Transverse colon (tissue), 4 donors: ENCODE measurements at places on chromosomes 1 and 21. TPM values are rescaled to one million over a fixed set of nuclear protein-coding genes. Genes with fewer than 3 reads are reported as not detected.

DNA sequence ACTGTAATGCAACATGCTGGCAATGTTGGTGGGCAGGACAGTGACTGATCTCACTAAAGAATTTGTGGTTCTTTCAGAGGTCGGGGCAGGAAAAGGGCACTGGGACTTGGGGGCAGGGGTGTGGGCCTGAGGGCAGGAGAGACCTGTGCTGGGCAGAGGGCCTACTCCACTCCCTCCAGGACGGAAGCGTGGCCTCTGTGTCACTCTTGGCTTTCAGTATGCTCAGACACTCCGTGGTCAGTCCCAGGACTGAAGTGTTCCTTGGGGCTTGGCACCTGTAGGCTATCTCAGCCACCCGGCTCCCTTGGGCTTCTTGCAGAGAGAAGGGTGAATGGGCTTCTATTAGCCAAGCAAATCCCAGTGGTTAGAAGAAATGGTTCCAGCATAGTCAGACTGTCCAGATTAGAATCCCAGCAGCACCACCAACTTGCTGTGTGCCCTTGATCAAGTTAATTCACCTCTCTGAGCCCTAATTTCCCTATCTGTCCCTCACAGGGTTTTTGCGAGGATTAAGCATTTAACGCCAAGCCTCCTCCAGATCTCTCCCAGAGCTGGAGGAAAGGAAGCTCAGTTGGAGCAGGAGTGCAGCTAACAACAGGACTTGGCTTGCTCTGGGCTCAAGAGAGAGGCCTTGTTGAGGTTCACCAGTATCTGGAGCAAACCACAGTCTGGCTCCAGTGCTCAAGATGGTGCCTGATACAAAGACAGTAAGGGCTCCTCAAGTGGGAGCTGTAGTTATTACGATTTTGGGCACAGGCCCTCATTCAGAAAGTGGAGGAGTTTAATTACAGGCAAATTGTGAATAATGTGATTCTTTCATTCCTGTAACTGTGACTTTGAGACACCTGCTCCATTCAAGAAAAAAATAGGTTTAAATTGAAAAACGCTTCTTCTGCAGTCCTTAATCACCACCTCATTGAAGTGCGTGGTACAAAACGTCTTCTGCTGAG is 57.7 kb upstream of the LRP8 start:
- no peaks in the 10 kb centered on the region for H3K4me1 ChIP-seq
- H3K27me3 ChIP-seq, result no peaks in the 10 kb centered on the region
- H3K27ac ChIP-seq, result no peak overlapping the region
- DNase-seq, result no peak

GRCh38 chr1:175154629-175155472 is 37.7 kb downstream of the KIAA0040 start:
- DNase-seq, result peak; percentile 76
- H3K4me3 ChIP-seq, result no peak overlapping the region
- H3K27ac ChIP-seq, result no peak overlapping the region
- peaks cover 24% of the 10 kb centered on the region for H3K27me3 ChIP-seq
- H3K36me3 ChIP-seq, result no peaks in the 10 kb centered on the region

- H3K4me1 ChIP-seq, result peaks cover 3% of the 10 kb centered on the region
- DNase-seq, result no peak
- H3K36me3 ChIP-seq, result no peaks in the 10 kb centered on the region
- H3K27me3 ChIP-seq, result no peaks in the 10 kb centered on the region
- no peak overlapping the region for H3K4me3 ChIP-seq
These were observed 24.4 kb downstream of the C1orf141 start for GRCh38 chr1:67110352-67110751.

- no peaks in the 10 kb centered on the region for H3K36me3 ChIP-seq
- H3K27ac ChIP-seq, result no peak overlapping the region
- DNase-seq, result no peak
- H3K4me1 ChIP-seq, result no peaks in the 10 kb centered on the region
- no peak overlapping the region for H3K4me3 ChIP-seq
- H3K27me3 ChIP-seq, result no peaks in the 10 kb centered on the region
These were observed 515.6 kb upstream of the ZP4 start for GRCh38 chr1:238406098-238406860.

- no peak overlapping the region for H3K27ac ChIP-seq
- no peaks in the 10 kb centered on the region for H3K36me3 ChIP-seq
- H3K4me1 ChIP-seq, result peaks cover 9% of the 10 kb centered on the region
- H3K27me3 ChIP-seq, result peaks cover 41% of the 10 kb centered on the region
These were observed 14.9 kb upstream of the TTC39A start for GRCh38 chr1:51345300-51345687.

DNA sequence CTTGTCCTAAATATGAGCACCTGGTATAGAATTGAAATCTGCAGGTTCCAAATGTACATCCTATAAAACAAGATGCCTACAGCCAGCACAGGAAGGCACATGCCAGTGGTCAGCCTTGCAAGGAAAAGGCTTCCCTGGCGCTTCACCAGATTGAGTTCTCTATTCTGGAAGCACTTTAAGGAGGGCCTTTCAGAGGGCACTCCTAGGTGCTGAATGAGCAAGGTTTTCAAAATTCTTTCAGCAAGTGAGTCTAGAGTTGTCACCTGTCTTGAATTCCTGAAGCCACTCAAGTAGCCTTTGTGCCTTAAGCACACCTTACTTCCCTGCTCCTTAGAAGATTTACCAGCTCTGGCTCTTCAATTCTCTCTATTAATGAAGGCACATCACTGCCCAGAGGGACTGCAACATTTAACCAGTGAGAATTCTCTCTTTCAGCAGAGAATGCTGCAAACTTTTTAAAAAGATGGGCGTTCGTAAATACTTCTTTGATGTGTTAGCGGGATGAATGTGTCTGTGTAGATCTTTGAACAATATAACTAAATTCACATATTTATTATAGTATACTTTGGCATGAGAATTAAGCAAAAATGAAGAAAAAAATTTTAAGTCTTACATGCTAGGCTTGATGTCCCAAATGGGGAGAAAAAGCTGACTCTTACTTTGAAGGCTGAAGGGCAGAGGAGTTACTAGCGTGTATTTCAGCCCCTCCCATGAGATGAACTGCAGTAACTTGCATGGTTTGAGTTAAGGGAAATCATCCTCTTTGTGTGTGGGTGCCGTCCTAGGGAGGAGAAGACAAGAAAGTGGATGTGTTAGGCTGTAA is 162.0 kb downstream of the NTPCR start:
- peak overlapping the region; percentile 65 for H3K27ac ChIP-seq
- H3K4me3 ChIP-seq, result no peak overlapping the region
- no peaks in the 10 kb centered on the region for H3K27me3 ChIP-seq
- no peak for DNase-seq
- no peaks in the 10 kb centered on the region for H3K4me1 ChIP-seq

GRCh38 chr1:205448540-205449253 is 7.1 kb downstream of the BLACAT1 start:
- DNase-seq, result no peak
- H3K27ac ChIP-seq, result no peak overlapping the region
- peaks cover 12% of the 10 kb centered on the region for H3K4me1 ChIP-seq
- no peaks in the 10 kb centered on the region for H3K36me3 ChIP-seq
- no peak overlapping the region for H3K4me3 ChIP-seq

DNA sequence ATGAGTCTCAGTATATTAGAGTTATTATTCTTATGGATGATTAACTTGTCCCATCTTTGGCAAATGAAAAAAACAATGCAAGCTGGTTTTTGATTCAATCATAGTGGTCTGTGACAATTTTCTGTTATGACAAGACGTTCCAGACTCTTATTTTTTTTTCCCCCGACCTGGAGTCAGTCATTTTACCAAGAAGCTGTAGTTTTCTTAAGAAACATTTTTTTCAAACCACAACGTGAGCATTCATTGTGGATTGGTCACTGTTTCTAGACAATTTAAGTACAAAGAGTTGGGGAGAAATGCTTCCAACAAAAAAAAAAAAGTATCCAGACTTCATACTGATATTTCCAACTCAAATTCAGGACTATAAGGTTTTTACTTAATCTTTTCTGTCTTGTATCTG is 8.0 kb upstream of the ANGPTL3 start:
- H3K4me1 ChIP-seq, result no peaks in the 10 kb centered on the region
- DNase-seq, result no peak
- H3K27ac ChIP-seq, result no peak overlapping the region
- no peak overlapping the region for H3K4me3 ChIP-seq
- no peaks in the 10 kb centered on the region for H3K36me3 ChIP-seq

DNA sequence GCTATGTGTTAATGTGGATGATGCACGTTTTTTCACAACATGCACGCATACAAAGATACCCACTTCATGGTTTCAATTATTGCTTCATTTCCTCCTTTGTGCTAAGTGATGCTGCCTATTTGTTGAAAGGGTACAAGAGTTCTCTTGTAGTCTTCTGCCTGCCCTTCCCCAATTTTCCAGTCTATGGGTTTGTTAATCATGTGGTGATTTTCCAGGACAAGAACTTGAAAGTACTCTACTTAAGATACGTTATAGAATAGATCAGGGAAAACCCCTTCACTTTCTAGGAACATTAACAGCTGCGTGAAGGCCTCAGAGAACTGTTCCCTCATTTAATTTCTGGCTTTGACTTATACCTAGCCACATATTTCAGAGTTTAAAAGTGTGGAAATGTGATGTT is 52.1 kb upstream of the SLC44A3 start:
- H3K4me3 ChIP-seq, result no peak overlapping the region
- H3K27ac ChIP-seq, result no peak overlapping the region
- no peaks in the 10 kb centered on the region for H3K36me3 ChIP-seq
- DNase-seq, result no peak
- no peaks in the 10 kb centered on the region for H3K4me1 ChIP-seq
- no peaks in the 10 kb centered on the region for H3K27me3 ChIP-seq

DNA sequence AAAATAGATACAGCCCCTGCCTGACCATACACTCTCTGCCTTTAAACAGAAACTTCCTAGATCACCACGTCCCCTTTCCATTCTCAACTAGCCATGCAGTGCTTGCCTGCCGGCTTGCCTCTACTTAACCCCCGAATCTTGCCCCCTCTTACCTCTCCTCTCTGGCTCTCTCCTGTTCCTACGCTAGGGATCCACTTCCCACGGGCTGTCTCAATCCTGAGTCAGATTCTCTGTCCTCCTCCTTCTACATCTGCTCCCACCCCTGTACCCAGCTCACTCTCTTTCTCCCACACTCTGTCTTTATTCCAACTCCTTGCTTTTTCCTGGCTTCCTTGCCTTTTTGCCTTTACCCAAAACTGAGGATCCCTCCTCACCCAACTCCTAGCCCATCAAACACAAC is 29.3 kb downstream of the ATF3 start:
- H3K4me3 ChIP-seq, result no peak overlapping the region
- no peaks in the 10 kb centered on the region for H3K27me3 ChIP-seq
- H3K4me1 ChIP-seq, result peaks cover 14% of the 10 kb centered on the region
- H3K36me3 ChIP-seq, result no peaks in the 10 kb centered on the region
- peak overlapping the region; percentile 44 for H3K27ac ChIP-seq
- DNase-seq, result no peak

DNA sequence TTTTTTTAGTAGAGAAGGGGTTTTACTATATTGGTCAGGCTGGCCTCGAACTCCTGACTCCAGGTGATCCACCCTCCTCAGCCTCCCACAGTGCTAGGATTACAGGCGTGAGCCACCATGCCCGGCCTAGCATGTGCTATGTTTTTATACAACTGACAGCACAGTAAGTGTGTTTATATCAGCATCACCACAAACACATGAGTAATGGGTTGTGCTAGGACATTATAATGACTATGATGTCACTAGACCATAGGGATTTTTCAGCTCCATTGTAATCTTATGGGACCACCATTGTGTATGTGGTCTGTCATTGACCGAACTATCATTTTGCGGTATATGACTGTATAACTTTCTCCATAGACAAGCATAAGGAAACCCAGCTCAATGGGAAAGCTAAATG is 6.3 kb downstream of the LEFTY2 start:
- H3K27ac ChIP-seq, result no peak overlapping the region
- no peaks in the 10 kb centered on the region for H3K36me3 ChIP-seq
- H3K27me3 ChIP-seq, result no peaks in the 10 kb centered on the region
- DNase-seq, result no peak
- no peak overlapping the region for H3K4me3 ChIP-seq

DNA sequence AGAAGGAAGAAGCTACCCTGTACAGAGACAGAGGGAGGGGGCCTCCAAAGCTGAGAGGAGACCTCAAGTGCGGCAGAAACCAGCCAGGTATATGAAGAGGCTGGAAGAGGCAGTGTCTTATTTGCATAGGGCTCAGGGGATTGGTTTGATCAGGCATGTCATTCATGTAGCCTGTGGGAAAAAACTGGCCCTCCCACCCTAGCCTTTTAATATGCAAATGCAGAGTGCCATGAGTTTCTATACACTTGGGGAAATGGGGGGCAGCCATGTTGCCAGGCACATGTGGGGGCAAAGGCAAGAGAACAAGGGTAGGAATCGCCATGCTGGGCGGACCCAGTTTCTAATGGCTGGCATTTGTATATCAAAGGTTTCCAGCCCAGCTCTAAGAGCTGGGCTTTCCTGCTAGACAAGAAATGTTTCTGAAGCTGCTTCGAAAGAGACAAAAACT is 172.7 kb downstream of the RASAL2 start:
- H3K27me3 ChIP-seq, result no peaks in the 10 kb centered on the region
- no peak overlapping the region for H3K4me3 ChIP-seq
- no peaks in the 10 kb centered on the region for H3K4me1 ChIP-seq

- peaks cover 20% of the 10 kb centered on the region for H3K27me3 ChIP-seq
- H3K4me1 ChIP-seq, result no peaks in the 10 kb centered on the region
- no peak for DNase-seq
These were observed 431.9 kb downstream of the MATN1 start for GRCh38 chr1:30291526-30291925.

- H3K36me3 ChIP-seq, result no peaks in the 10 kb centered on the region
- DNase-seq, result no peak
- H3K4me1 ChIP-seq, result no peaks in the 10 kb centered on the region
- H3K27ac ChIP-seq, result no peak overlapping the region
- no peaks in the 10 kb centered on the region for H3K27me3 ChIP-seq
These were observed 60.0 kb upstream of the TLR5 start for GRCh38 chr1:223203034-223203408.

DNA sequence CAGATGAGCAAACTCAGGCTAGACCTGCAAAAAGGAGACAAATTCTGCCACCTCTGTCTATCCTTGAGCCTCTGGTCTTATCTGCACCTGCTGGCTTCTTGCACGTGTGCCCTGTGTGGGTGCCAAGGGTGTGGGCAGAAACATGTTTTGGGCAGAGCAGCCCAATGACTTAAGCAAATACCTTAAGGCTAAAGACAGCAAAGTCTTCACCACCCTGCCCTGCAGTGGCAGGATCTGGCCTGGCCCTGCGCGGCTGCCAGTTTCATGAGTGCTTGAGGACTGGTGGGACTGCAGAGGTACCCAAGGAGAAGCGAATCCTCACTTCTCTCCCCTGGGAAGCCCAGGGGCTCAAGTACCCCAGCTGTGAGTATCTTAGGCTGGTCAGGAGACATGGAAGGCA is 3.8 kb upstream of the SLC26A9 start:
- no peaks in the 10 kb centered on the region for H3K36me3 ChIP-seq
- no peak overlapping the region for H3K27ac ChIP-seq
- H3K4me1 ChIP-seq, result no peaks in the 10 kb centered on the region
- no peak overlapping the region for H3K4me3 ChIP-seq
- peaks cover 11% of the 10 kb centered on the region for H3K27me3 ChIP-seq

The LAX1 gene
- not detected for total RNA-seq

The LCE2C gene
- total RNA-seq, result not detected

The NGF gene
- not detected for total RNA-seq

The NFASC gene
- 12.0 TPM for total RNA-seq

The HSD3B2 gene
- 125 TPM for total RNA-seq

The CD1D gene
- total RNA-seq, result 1.4 TPM

The DIP2A gene
- 121 TPM for total RNA-seq

The RERE gene
- 102 TPM for total RNA-seq

The CASZ1 gene
- 215 TPM for total RNA-seq

The ATP6V1G3 gene
- not detected for total RNA-seq

The OR14K1 gene
- total RNA-seq, result not detected

The AVPR1B gene
- not detected for total RNA-seq

The SERPINC1 gene
- 1.1 TPM for total RNA-seq

The CZIB gene
- 39.5 TPM for total RNA-seq

The PGBD5 gene
- total RNA-seq, result 0.79 TPM

The CFHR1 gene
- total RNA-seq, result not detected

The TRNP1 gene
- 4.1 TPM for total RNA-seq

The TMEM222 gene
- 14.6 TPM for total RNA-seq
